ENCODE measurements at places on chromosomes 4 and X. TPM values are rescaled to one million over a fixed set of nuclear protein-coding genes. Genes with fewer than 3 reads are reported as not detected.

The CLDN34 gene
- not detected for total RNA-seq

The ETNPPL gene
- total RNA-seq: not detected

The ATOH1 gene
- 40.3 TPM for total RNA-seq

The RASSF6 gene
- 45.0 TPM for total RNA-seq

The AKAP14 gene
- not detected for total RNA-seq

The PWWP3B gene
- total RNA-seq: 0.35 TPM

GRCh38 chr4:100348473-100348872 is 158.2 kb upstream of the DDIT4L start:
- no peaks in the 10 kb centered on the region for H3K36me3 ChIP-seq
- no peak for DNase-seq
- no peaks in the 10 kb centered on the region for H3K4me1 ChIP-seq
- no peaks in the 10 kb centered on the region for H3K27me3 ChIP-seq
- H3K27ac ChIP-seq: no peak overlapping the region

GRCh38 chr4:6989331-6989923 is 53.7 kb upstream of the TADA2B start:
- DNase-seq: no peak
- no peak overlapping the region for H3K27ac ChIP-seq
- H3K4me1 ChIP-seq: peaks cover 40% of the 10 kb centered on the region
- H3K4me3 ChIP-seq: no peak overlapping the region

- no peak overlapping the region for H3K4me3 ChIP-seq
- H3K4me1 ChIP-seq: no peaks in the 10 kb centered on the region
- H3K27ac ChIP-seq: no peak overlapping the region
- H3K36me3 ChIP-seq: no peaks in the 10 kb centered on the region
- no peak for DNase-seq
Observed at GRCh38 chr4:78876568-78877320, 62.5 kb downstream of the PAQR3 start.

DNA sequence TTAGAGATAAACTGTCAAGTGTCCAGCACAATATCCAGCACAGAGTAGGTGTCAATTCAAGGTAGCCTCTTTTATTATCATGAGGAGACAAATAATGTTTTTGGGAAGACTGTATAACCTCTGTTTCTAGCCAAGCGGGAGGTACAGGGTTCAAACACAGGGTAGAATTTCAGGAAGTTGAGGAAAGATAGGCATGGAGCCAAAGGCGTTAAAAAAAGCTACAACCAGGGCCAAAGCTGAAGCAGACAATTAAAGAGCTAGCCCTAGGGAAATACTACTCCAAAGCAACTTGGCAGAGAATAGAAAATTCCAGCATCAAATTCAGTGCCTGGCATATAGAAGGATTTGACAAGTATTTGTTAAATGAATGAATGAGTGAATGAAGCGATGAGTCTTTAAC is 40.0 kb upstream of the CASK start:
- no peak overlapping the region for H3K4me3 ChIP-seq
- H3K27ac ChIP-seq: no peak overlapping the region
- H3K4me1 ChIP-seq: no peaks in the 10 kb centered on the region
- DNase-seq: no peak

- no peaks in the 10 kb centered on the region for H3K36me3 ChIP-seq
- no peak overlapping the region for H3K4me3 ChIP-seq
- no peak overlapping the region for H3K27ac ChIP-seq
- H3K27me3 ChIP-seq: no peaks in the 10 kb centered on the region
Observed at GRCh38 chrX:101785142-101785541, 125.5 kb upstream of the ARMCX2 start.

GRCh38 chr4:165838575-165838974 is 34.5 kb upstream of the TLL1 start:
- no peaks in the 10 kb centered on the region for H3K36me3 ChIP-seq
- no peak overlapping the region for H3K4me3 ChIP-seq
- H3K27me3 ChIP-seq: no peaks in the 10 kb centered on the region
- H3K27ac ChIP-seq: no peak overlapping the region

DNA sequence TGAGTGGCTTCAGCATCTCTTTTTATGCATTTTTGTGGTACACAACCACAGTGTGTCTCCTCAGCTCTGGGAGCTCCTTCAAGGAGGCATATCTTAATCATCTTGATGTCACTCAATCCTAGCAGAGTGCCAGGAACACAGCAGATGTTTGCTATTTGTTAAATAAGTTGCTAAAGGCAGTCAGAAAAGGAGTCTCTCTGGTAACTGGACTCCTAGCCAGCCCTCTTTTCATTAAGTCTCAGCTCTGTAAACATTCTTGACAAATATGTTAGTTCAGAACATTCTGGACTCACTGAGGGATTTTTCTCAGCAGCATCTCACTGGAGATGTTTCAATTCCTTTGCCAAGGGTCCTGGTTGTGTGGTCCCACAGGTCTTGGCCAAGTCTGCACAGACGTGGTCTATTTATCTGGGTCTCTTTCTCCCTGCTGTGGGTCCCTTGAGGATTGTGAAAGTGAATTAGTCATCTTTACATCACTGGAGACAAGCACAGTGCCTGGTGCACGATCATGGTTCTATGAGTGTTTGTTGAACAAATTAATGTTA is 20.3 kb upstream of the FAM9C start:
- H3K4me1 ChIP-seq: no peaks in the 10 kb centered on the region
- no peaks in the 10 kb centered on the region for H3K27me3 ChIP-seq
- no peak for DNase-seq
- no peak overlapping the region for H3K4me3 ChIP-seq

- no peaks in the 10 kb centered on the region for H3K4me1 ChIP-seq
- H3K27ac ChIP-seq: no peak overlapping the region
Observed at GRCh38 chr4:113844369-113844768, 82.8 kb upstream of the CAMK2D start.

DNA sequence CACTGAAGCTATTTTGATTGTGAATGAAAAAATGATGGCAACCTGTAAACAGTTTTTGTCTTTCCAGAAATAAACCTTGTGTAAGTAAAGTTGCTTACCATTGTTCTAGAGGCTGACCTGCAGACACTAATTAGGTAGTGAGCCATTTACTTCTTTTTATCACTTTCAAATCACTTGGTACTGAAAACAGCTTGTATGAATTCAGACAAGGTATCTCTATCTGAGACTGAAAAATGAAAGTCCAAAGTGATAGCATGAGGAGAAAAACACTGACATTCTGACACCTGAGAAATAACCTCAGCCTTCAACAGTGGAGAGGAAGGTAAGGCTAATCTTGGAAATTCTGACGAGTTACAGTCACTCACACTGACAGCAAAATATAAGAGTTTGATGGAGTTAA is 238.8 kb downstream of the GPC3 start:
- no peak for DNase-seq
- H3K4me3 ChIP-seq: no peak overlapping the region
- no peaks in the 10 kb centered on the region for H3K4me1 ChIP-seq
- H3K36me3 ChIP-seq: no peaks in the 10 kb centered on the region
- no peak overlapping the region for H3K27ac ChIP-seq

DNA sequence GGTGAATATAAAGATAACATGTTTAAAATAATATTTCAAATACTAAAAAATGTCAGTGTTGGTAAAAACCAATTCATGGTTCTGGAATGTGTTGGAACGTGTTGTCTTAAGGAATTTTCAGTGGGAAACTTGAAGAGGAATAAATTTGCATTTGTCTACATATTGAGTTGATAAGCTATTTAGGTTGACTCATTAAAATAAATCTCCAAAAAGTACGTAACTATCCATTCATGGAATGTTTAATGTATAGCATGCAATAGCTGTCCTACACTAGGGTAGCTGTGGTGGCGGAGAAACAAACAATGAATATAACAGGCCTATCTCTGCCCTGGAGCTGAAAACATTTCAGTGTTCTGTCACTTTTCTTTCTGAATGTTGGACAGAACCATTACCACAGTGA is 20.3 kb downstream of the SHISA3 start:
- no peak overlapping the region for H3K27ac ChIP-seq
- H3K36me3 ChIP-seq: no peaks in the 10 kb centered on the region
- no peak overlapping the region for H3K4me3 ChIP-seq

DNA sequence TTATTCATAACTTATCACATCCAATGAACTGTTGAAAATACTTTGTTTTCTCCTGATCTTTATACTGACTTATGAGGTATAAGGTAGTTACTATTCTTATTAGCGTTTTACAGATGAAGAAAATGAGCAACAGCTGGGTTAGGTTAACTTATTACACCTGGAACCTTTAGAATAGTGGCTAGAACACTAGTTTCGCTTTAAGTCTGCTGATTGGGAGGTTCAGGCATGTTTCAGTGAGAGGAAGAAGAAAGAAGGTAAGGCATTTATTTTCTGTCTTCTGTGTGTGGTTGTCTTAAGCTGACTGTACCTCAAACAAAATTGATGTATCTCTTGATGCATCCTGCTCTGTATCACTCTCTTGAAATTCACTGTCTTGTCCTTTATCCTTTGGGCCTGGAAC is 302.5 kb downstream of the GRID2 start:
- no peak overlapping the region for H3K4me3 ChIP-seq
- no peak overlapping the region for H3K27ac ChIP-seq
- no peaks in the 10 kb centered on the region for H3K36me3 ChIP-seq
- no peaks in the 10 kb centered on the region for H3K4me1 ChIP-seq

- H3K4me1 ChIP-seq: no peaks in the 10 kb centered on the region
- H3K27ac ChIP-seq: no peak overlapping the region
Observed at GRCh38 chr4:12389604-12390003, 960.9 kb upstream of the HS3ST1 start.

DNA sequence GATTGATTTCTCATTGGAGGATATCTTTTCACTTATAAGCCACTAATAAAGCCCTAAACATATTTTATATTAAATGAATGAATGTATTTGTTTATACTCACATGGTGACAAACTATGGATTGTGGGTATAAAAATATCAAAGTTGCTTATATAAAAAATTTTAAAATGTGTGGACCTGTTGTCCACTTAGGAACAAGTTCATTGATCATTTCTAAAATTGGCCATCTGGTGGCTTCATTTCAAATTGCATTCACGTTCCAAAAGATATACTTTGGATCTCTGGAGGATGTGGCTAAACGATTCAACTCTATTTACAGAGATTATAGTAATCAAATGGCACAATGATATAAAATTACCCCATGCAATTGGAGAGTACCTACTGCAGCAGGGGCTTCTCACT is 32.5 kb downstream of the FSTL5 start:
- DNase-seq: no peak
- no peak overlapping the region for H3K4me3 ChIP-seq

DNA sequence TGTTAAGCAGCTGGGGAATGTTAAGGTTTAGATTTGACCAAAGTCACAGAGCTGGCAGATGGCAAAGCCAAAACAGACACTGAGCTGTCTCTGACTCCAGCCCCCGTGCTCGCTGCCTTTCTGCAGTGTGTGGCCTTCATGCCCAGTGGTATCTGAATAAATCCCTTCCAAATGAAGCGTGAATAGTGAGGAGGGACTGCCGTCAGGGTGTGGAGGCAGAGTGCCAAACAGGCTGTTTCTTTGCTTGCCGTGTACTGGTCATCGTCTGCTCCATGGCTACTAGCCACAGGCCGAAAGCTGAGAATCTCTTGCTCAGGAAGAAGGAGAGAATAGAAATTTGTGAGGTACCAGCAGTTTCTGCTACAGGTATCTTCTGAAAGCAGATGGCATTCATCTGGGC is 19.7 kb downstream of the PRIMPOL start:
- H3K27me3 ChIP-seq: no peaks in the 10 kb centered on the region
- H3K36me3 ChIP-seq: no peaks in the 10 kb centered on the region
- peaks cover 3% of the 10 kb centered on the region for H3K4me1 ChIP-seq
- no peak for DNase-seq
- H3K4me3 ChIP-seq: no peak overlapping the region

DNA sequence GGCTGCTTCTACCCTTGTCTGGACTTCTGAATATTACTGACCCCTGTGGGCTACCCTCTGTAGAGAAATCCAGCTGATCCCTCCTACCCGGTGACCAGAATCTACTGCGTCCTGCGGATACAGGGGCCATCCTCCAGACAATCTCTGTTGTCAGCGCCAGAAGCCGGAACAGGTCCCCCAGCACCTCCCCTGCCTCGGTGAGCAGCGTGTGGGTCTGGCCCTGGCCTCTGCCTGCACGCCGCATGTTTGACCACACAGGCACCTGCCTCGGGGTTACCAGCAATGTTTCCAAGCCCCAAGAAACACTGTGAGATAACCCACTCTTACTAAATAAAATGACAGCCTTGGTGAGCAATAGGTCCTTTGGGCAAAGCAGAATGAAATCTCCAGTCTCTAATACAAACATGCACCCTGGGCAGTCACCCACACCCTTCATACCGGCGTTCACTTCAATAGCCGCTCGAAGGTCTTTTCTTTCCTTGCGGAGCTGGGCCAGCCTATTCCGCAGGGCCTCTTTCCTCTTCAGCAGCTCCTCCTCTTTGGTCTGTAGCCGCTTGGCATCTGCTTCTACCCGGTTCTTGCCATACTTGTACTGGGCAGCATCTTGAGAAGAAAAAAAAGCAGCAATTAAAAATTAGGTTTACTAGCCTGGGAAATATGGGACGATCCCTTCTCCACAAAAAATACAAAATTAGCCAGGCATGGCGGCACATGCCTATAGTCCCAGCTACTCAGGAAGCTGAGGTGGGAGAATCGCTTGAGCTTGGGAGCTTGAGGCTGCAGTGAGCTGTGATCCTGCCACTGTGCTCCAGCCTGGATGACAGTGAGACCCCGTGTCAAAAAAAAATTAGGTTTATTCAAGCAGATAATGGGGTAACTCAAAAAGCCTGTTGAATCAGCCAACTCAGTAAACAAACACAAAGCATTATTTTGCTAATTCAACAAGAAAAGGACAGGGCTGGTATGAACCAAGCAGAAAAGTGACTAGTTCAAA is 165.1 kb downstream of the AFAP1 start:
- H3K27ac ChIP-seq: no peak overlapping the region
- peaks cover 19% of the 10 kb centered on the region for H3K4me1 ChIP-seq
- no peak overlapping the region for H3K4me3 ChIP-seq
- no peaks in the 10 kb centered on the region for H3K36me3 ChIP-seq
